ENCODE measurements at places on chromosomes 1 and 21.

DNA sequence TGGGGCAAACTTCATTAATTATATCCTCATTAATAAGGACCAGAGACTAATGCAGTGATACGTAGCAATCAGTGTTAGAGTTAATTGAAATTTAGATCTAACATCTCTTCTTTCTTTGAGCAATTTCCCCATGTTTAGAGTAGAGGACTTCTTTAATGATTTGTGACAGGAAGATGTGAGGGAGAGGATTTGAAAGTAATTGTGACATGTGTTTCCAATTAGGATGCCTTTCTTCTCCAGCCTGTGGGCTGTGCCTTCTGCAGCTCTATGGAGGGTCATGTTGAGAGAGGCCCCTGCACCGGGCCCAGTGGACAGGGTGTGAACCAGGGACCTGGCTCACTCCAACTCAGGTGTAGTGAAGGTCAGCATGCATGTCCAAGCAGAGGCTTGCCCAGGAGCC, 103.0 kb downstream of the GREM2 start:
- no peak for DNase-seq

DNA sequence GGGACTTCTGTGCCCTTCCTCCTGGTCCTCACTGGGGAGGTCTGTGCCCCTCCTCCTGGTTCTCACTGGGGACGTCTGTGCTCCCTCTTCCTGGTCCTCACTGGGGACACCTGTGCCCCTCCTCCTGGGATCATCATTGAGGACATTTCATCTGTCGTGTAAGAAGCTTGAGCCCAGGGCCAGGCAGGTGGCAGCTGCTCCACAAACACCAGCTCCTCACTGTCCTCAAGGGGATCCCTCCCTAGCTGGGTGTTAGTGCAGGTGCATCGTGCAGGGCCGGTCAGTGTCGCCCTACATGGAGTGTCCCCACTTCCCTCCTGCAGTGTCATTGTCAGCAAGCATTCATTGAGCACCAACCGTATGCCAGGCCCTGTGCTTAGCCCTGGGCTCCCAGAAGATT, 312.7 kb downstream of the PTPRU start:
- DNase-seq = no peak

DNA sequence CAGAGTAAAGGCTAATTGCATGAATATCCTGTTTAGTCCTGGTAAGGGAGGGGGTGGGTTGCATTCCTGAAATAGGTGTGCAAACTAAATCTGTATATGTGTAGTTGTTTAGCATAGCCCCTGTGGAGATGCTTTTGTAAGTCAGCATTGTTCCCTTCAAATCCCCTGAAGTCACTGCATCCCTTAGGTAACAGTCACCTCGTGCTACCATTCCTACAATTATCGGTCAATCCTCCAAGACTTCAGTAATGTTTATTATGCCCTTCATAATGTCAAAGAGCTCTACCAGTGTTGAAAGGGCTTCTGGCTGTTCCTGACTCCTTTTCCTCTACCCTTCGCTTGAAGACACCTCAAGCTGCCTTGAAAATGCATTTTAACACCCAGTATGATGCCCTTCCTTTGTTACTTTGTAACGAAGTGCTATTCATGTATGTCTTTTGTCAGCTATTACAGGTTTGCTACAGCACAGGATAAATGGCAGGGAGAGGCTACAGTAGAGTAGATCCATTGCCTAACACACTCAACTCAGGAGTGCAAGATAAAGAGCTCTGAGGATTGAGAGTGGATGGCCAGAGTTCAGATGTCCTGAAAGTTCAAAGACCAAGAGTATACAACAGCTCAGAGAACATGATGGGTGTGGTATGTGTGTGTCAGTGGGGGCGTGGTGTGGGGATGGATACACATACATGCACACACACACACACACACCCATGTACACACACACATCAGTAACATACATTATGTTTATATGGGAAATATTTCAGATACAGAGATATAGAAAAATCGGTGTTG, 27.4 kb upstream of the FOXD3 start:
- no peak for DNase-seq

DNA sequence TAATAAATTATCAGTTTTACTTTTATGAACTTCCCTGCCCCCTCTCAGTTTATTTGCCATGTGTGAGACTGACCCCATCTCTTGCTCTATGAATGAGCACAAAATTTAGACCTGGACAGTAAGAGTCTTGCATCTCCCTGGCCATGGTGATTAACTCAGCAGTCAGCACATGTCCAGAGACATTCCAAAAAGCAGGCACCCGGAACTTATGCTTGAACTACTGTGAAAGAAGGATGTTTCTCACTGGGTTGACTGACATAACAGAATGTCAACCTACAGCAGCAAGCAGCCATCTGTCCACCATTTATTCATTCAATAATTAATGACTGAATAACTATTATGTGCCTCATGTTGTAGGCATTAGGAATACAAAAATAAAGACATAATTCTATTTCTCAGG, 11.3 kb upstream of the SEC16B start:
- no peak for DNase-seq

DNA sequence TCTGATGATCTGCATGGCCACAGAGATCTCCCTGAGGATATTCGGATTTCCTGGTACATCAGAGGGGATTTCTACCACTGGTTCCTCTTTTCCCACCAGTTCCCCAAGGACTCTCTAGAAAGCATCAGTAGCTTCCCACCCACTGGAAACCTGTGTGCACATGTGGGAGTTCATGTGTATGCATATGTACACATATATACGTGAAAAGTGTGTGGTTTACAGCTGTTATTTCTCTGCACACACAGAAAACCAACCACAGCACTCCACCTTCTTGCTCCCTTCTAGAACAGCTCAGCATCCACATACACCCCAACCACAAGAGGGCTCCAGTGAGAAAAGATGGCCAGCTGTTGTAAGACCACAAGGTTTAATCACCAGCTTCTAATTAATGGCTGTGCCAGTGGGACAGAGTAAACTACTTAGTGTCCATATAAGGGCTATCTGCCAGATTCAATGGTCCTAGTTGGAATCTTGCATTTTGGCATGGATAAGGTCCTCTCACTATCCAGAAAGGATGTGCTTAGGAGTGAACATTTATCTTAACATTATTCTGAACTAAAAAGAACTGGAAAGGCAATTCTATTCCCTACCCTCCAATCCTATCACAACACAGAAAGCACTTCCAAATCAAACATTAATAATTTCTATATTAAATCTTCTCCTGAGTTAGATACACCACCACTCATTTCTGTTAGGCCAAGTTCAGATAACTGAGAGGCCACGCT, 24.1 kb downstream of the GPR3 start:
- peak; percentile 84 for DNase-seq
